ENCODE measurements at places on chromosomes 5 and 9. TPM values are rescaled to one million over a fixed set of nuclear protein-coding genes. Genes with fewer than 3 reads are reported as not detected.

DNA sequence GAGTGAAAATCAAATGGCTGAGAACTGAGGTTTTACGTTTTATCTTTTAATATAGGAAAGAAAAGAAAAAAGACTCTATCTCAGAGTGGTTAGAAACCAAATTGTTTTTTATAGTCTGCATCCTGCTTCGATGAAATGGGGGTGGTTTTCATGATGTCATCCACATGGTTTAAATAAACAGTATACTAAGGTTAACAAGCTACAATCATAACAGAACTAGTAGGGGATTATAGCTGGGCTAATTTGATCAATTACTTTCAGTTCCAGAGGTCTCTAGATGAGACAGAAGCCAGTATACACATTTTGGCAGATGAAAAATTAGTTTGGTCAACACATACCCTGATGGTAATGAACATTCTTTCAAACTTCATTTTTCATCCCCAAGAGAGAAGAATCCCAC lies 106.3 kb upstream of the SNX2 start:
- DNase-seq, result no peak

GRCh38 chr5:138038826-138039225 lies 5.9 kb upstream of the FAM13B start:
- no peak for DNase-seq

GRCh38 chr9:69376651-69377050 lies 51.6 kb downstream of the ENTREP1 start:
- no peak for DNase-seq

GRCh38 chr9:92185681-92186080 lies 70.5 kb upstream of the SPTLC1 start:
- no peak for DNase-seq

DNA sequence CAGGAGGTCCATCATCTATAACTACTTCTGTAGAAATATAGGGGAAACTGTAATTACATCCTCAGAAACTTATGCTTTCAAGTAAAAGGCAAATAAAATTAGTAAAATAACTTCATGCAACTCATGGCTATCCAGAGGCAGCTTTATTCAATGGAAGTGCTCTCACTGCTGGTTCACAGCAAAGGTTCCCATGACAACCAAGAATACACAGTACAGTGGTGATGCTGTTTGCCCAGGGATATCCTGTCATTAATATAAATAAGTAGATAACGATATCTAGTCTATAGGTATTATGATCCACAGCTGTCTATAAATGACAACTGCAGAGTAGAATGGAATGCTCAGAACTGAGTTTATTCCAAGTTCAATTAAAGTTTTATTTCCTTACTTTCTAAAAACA lies 390.3 kb downstream of the PDE4D start:
- DNase-seq, result peak; percentile 17

GRCh38 chr5:82894716-82895115 lies 182.5 kb downstream of the TMEM167A start:
- no peak for DNase-seq

- DNase-seq, result peak; percentile 90
Observed at GRCh38 chr9:36166168-36166927, 2.8 kb upstream of the CCIN start.

GRCh38 chr5:127875235-127876021 lies 172.2 kb downstream of the CCDC192 start:
- peak; percentile 76 for DNase-seq

DNA sequence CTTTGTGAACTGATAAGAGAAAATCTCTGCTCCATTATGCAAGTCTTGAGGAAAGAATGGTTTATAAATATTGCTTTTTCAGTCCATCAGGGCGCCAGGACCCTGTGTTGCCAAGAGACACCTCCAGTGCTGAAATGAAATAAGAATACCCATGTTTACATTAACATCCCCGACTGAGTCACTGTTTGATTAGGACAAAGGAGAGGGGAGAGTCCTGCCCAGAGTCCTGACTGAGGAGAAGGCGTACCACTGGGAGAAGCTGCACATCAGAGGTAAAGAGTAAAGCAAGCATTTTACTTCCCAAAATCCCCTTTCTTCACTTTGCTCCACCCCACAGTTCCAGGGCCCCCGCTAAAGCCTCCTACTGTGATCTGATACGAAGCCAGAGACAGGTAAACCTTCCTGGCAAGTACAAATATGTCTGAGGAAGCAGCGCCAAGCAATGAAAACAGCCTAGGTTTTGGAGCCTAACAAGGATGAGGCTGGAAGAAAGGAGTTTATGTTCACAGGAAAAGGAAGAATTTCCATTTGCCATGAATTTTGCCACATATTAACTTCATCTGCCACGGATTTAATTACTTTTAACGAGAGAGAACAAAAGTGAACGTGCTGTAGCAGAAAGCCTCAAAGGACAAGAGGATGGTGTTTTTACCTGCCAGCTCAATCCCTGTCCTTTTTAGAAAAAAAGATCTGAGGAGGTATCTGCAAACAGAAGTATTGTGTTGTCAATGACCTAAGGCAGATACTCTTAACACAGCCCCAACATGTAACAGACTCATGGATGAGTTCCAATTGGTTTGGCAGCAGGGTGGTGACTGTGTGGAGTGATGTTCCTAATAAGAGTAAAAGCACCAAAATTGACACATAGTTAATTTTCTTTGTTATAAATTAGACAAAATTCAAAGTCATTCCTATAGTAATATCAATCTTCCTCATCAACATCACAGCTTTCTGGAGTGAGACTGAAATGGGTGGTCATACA lies 209.4 kb upstream of the TLE4 start:
- DNase-seq, result no peak

DNA sequence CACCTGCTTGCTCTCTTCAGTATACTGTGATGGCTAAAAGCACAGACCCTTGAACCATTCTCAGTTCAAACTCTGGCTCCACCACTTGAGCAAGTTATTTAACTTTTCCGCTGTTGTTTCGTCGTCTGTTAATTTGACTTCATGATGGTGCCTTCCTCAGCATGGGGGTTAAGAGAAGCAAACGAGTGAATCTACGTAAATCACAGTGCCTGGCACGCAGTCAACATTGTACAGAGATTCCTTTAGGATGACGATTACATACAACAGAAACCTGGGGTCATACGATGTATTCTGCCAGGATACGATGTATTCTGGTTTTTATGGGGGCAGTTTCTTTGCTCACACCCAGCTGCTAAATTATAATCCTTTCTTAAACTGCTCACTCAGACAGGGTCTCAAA lies 515.6 kb downstream of the CCDC171 start:
- no peak for DNase-seq

PROB1 gene
- total RNA-seq, result 2.0 TPM

ALDOB gene
- total RNA-seq, result 0.40 TPM
